Motor neuron (in vitro differentiated cells): ENCODE measurements at places on chromosomes 4 and X. TPM values are rescaled to one million over a fixed set of nuclear protein-coding genes. Genes with fewer than 3 reads are reported as not detected.
A peak's percentile ranks its signal among the peaks of the same experiment; 100 is the strongest.

DNA sequence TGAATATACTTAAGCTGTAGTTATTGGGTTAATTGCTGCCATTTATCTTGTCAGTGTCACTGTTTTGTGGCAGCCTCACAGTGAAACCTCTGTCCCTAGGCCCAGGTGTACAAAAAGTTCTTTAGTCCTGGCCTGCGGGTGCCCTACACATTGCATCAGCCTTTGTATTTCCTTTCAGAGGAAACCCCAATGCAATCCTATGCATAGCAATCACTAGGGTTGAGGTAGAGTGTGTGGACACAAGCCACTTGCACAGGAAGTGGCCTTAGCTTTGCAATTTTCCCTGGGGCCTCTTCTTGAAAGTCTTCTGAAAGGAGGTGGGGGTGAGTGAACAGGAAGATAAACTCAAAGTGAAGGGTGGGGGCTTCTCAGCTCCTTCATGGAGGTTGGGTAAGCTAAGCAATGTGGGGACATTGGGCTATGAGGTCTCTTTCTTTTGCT, 27.8 kb downstream of the VSIG4 start:
- ATAC-seq: no peak

GRCh38 chrX:148376342-148376741, 124.1 kb upstream of the AFF2 start:
- no peak for ATAC-seq

DNA sequence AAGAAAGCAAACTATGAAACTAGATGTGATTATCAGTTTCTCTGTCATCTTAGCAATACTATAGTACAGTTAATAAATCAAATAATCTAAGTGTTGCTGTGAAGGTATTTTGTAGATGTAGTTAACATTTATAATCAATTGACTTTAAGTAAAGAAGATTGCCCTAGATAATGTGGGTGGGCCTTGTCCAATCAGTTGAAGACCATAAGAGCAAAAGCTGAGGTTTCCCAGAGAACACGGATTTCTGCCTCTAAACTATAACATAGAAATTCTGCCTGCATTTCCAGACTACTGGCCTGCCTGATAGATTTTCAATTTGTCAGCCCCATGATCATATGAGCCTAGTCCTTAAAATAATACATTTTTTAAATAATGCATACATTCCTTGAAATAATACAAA, 222.9 kb downstream of the PCDH18 start:
- ATAC-seq: no peak

DNA sequence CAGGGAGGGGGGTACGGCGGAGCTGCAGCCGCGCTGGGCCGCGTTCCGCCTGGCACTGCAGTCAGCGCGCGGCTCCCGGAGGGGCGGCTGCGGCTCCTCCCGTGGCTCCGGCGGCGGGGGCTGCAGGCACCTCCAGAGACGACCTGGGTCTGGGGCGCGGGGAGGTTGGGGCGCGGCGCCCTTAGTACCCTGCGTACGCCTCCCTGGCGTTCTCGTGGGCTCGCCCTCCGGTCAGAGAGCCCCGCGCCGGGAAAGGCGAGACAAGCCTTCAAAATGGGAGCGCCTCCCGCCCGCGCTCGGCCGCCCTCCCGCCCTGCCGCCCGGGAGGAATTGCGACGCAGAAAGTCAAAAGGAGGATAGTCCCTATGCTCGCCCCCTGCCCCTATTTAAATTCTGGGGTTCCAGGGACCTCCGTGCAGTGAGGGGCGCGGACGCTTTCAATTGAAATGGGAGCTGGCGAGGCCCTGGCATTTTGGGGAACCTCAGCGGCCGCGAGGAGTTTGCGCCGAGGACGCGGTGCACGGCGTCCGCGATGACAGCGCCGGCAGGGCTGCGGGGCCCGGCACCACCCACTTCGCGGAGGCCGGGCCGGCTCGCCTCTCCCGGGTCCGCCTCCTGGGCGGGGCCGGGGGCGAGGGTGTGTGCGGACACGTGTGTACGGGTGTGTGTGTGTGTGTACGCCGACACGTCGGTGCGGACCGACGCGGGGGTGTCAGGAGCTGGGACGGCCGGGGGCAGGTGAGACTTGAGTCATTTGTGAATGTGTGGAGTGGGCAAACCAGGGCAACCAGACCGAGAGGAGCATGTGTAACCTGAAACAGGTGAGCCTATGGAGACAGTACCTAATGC, 544 bp downstream of the HERC3 start:
- peak; percentile 69 for ATAC-seq

- no peak for ATAC-seq
These were observed 112.1 kb upstream of the NWD2 start for GRCh38 chr4:37132351-37132974.

CNGA1 gene
- total RNA-seq: 0.15 TPM in 1 of 2 replicates, not detected in the other
